PC-3 (cell line): ENCODE measurements at places on chromosomes 2 and 18. TPM values are rescaled to one million over a fixed set of nuclear protein-coding genes. Genes with fewer than 3 reads are reported as not detected.

DNA sequence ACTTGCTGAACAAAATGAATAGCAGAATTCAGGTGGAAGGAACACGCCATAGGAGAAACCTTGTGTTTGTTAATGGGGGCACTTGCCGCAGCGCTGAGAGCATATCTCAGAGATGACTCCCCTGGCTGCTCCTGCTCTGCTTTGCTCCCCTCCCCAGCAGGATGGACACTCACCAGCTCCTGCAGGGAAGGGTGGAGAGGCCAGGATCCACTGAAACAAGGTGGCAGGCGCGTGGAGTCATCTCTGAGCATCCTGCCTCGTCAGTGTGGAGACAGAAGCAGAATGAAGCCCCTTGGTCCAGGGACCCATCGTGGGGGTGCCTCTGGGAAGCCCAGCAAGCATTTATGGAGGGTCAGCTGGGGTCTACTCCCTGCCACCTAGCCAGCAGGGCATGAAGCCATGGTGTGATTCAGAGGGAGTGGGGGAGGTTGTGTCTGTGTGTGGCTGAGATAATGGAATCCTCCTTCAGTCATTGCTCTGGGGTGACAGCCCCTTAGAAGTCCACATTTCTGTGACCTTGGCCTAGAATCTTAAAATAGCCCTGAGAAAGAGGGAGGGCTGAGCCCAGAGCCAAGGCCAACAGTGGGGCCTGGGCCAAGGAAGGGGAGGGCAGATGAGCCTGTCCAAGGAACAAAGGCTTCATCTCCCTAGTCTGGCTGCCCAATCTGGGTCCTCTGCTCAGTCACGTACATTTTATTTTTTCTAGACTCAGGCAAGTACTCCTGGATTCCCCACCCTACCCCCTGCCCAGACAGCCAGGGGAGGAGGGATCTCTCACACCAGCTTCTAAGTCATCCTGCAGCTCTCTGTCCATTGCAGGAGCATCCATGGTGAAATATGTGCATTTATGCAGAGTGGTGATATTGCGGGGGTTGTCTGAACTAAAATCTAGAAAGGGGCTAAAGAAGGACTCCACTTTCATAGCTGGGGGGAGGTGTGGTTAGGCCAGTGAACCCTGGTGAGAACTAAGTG lies 215.4 kb downstream of the ZBTB7C start:
- DNase-seq = no peak

The PIK3C3 gene
- total RNA-seq = 13.4 and 25.9 TPM in 2 replicates

- no peak for DNase-seq
These were observed 110.5 kb upstream of the LYPD6 start for GRCh38 chr2:149219856-149220255.

DNA sequence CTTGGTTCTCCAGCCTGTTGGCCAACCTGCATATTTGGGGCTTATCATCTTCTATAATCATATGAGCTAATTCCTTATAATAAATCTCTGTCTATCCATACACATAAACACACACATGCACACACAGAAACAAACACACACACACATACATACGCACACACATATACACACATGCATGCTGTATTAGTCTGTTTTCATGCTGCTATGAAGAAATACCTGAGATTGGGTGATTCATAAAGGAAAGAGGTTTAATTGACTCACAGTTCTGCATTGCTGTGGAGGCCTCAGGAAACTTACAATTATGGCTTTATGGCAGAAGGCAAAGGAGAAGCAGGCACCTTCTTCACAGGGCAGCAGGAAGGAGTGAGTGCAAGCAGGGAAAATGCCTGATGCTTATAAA lies 707.4 kb upstream of the CDH2 start:
- peak; percentile 14 for DNase-seq
